ENCODE measurements at places on chromosomes 7 and 10. TPM values are rescaled to one million over a fixed set of nuclear protein-coding genes. Genes with fewer than 3 reads are reported as not detected.

Gene CARD11
- total RNA-seq: not detected

GRCh38 chr10:110655320-110655719, 11.2 kb downstream of the RBM20 start:
- DNase-seq: no peak

DNA sequence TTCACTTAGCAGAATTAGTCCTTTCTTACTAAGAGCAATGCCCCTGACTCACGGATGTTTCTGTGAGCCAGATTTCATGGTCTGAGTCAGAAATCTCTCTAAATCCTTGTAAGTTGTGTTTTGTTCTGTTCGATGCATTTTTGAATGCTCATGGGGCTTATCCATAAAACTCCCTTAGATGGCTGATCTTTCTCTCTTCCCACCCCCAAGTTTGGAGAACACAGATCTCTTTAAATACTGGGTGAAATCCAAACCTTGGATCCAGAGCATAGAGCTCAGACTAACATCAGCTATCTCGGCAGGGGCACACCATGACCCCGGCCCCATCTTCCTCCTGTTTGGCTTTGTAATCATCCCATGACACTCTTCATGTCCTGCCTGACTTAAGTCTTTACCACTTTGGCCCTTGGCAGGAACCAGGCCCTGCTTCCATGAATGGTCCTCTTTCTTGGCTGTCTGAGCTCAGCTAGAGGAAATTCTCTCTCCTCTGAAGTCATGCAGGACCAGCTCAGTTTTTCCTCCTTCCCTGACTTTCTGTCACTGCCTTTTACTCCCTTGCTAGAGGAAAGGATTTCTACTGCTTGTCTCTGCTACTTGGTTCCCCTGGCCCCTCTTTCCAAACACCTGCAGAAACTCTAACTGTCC, 120.4 kb upstream of the RAB11FIP2 start:
- no peak for DNase-seq

DNA sequence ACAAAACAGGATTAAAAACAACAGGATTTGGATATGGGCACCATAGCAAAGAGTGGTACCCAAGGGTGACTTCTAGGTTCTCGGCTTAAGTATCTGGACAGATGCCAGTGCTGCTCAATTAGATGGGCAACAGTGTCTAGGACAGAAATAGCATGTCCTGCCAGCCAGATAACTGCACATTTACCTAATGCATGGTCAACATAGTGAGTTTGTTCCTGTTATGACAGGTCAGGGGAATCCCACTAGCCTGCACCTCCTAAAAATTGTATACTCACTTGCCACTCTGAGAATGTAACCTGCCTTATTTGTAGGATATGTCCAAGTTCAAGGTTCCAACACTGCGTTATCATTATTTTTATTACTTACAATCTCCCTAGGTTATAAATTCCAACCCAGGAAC, 471.7 kb downstream of the GRM8 start:
- no peak for DNase-seq

DNA sequence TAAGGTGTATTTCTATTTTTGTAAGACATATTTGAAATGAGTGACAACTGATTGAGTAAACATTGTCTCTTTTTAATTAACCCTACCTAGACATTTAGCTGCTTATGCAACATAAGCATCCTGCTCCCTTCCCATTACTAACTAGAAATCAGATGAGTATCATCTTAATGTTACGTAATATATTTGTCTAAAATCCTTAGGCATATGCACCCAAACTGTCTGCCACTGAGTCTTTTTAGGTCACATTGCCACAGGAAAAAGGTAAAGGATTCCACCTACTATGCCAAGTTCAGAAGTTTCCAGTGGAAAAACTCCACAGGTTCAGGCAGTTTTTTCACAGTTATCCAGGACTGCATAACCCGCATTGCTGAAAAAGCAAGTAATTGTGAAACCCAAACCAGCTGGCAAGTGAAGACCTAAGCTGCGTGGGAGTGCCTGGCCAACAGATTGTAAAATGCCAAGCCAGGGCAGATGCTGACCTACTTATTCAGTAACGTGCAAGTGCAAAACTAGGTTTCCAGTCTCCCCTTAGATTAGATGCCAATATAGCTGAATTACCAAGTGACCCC, 983.7 kb downstream of the GATA3 start:
- no peak for DNase-seq

- DNase-seq: no peak
These were observed 276.8 kb upstream of the PFKP start for GRCh38 chr10:2790396-2791188.

- no peak for DNase-seq
These were observed 21.6 kb upstream of the GIMAP2 start for GRCh38 chr7:150663802-150664494.

- DNase-seq: peak; percentile 83
These were observed 98.5 kb downstream of the ARHGAP22 start for GRCh38 chr10:48506147-48506917.

DNA sequence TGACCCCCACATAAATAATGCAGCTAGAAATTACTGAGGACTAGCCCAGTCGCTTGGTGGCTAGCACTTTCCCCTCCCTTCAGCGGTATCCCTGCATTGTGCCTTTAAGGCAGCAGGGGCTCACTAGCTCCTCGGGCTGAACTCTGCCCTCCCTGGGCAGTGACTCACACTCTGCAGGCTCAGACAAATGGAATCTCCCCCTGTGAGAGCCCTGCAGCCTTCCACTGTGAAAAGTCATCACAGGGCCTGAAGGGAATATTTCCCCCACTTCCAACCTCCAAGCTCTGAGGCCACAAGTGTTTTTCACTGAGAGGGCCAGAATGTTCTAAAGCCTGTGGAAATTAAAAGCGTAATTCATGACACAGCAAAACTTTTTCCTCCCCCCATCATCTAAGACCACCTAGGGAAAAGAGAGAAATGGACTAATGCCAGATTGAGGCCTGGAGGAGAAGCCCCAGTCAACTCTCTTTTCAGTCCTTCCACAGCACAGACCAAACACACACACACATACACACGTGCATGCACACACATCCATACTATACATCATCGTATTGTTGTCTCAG, 93.6 kb upstream of the COL1A2 start:
- DNase-seq: peak; percentile 91

Gene CCL26
- 7.1 TPM for total RNA-seq

- no peak for DNase-seq
These were observed 15.8 kb downstream of the CNPY1 start for GRCh38 chr7:155530601-155531000.

GRCh38 chr10:93065675-93066543, 5.3 kb downstream of the CYP26C1 start:
- DNase-seq: no peak

Gene MYL10
- 0.69 TPM for total RNA-seq

Gene JAKMIP3
- total RNA-seq: 0.92 TPM

DNA sequence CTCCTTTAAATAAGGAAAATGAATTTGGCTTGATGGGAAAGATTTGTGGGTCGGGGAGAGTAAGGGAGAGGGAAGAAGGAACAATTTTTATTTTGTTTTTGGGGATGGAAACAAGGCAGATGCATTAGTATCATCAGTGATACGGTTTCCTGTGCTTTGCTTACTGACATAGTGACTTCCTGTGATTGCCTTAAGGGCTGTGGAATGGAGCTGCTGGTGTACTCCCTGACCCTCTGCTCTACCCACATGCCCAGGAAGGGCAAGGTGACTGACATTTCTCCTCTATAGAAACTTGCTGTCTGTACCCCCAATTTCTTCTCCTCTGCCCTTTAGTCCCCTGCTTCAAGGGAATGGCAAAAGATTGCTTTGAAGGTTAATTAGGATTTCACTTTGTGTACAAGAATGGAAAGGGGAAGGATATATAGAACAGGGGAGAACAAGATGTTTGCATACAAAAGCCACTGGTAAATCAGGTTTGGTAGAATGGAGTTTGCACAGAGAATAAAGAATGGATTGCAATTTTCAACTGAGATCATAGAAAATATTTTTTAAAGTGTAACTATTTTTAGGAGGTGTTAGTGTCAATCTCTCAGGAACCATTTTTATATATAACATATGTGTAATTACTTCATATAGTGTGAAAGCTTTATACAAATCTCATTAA, 129.0 kb upstream of the AGR3 start:
- DNase-seq: no peak

- DNase-seq: no peak
These were observed 34.2 kb upstream of the ZNRF2 start for GRCh38 chr7:30249986-30250774.

Gene OR13A1
- 0.04 TPM for total RNA-seq

GRCh38 chr10:1180836-1181235, 124.7 kb downstream of the WDR37 start:
- DNase-seq: no peak

DNA sequence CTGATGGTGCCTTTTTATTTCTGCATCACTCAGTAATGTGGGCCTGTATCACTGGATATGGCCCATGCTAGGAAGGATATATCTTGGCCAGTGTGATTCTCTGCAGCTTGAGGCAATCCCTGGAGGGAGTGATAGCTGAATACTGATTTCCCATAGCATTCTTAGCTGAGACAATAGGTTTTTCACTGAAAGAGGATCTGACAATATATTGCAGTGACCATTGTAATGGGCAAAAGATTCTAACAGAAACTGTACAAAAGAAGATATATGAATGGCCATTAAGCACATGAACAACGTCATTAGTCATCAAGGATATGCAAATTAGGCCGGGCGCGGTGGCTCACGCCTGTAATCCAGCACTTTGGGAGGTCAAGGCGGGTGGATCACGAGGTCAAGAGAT, 117.8 kb downstream of the KAT6B start:
- DNase-seq: no peak

DNA sequence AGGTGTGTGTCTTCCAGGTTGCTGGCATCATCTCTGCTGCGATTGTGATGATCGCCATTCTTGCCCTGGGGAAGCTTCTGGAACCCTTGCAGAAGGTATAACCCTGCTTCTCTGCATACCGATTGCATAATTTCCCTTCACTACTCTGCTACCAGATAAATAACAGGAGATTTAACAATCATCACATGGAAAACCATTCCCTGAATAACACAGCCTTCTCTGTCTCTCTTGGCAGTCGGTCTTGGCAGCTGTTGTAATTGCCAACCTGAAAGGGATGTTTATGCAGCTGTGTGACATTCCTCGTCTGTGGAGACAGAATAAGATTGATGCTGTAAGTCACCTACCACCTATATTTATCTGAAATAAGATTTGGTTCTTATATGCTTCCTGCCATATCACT, 33.8 kb downstream of the SLC26A4 start:
- DNase-seq: no peak

- DNase-seq: no peak
These were observed 92.4 kb upstream of the ZNF800 start for GRCh38 chr7:127484954-127485353.

Gene FKBP6
- total RNA-seq: not detected

Gene MDFIC
- total RNA-seq: 31.6 TPM

- peak; percentile 89 for DNase-seq
These were observed 249.9 kb downstream of the IPMK start for GRCh38 chr10:58017719-58018367.

GRCh38 chr10:47217113-47217512, 82.9 kb upstream of the GDF10 start:
- DNase-seq: no peak

DNA sequence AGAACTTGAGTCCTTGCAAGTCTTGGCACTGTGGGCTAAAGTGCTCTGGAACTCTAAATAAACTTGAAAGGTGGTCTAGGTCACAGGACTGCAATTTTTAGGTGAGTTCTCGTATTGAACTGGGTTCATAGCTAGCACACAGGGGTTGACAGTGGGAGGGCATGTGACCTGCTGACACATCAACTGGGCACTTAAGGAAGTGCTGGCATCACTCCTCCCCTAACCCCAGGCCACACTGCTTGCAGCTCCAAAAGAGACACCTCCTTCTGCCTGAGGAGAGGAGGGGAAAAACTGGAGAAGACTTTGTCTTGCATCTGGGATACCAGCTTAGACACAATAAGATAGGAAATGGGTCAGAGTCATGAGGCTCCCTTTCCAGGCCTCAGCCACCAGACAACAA, 38.0 kb upstream of the AASS start:
- DNase-seq: no peak

- no peak for DNase-seq
These were observed 143.4 kb upstream of the ITGB1 start for GRCh38 chr10:33101392-33101787.

- no peak for DNase-seq
These were observed 36.9 kb upstream of the TUBB8 start for GRCh38 chr10:86031-86430.

DNA sequence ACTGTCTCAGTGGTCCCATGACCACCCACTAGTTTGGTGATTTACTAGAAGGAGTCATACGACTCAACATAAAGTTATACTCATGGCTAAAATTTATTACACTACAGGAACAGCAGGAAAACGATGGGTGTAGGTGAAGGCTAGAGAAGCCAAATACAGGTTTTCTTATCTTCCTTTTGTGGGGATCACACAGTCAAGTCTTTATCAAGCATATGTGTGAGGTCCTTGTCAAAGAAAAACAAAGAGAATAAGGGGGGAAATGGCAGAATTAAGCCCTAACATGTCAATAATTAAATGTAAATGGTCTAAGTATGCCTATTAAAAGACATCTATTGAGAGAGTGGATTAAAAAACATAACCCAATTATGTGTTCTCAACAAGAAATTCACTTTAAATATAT, 47.8 kb upstream of the UBN2 start:
- DNase-seq: no peak

- no peak for DNase-seq
These were observed 104.1 kb downstream of the PHF14 start for GRCh38 chr7:11077816-11078215.

- no peak for DNase-seq
These were observed 64.4 kb downstream of the RAB18 start for GRCh38 chr10:27568196-27569175.

DNA sequence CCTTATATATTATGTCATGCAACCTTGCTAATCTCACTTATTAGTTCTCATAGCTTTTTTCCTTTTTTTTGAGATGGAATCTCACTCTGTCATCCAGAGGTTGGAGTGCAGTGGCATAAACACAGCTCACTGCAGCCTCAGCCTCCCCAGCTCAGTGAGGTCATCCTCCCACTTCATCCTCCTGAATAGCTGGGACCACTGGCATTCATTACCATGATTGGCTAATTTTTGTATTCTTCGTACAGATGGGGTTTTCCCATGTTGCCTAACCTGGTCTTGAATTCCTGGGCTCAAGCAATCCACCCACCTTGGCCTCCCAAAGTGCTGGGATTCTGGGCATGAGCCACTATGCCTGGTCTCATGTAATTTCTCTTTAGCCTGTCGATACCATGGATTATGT, 89.1 kb upstream of the TRIM24 start:
- no peak for DNase-seq
